ENCODE measurements at places on chromosomes 4 and X. TPM values are rescaled to one million over a fixed set of nuclear protein-coding genes. Genes with fewer than 3 reads are reported as not detected.

The TRIM61 gene
- total RNA-seq: not detected

The SLC7A11 gene
- total RNA-seq: 33.0 TPM

The WDR17 gene
- total RNA-seq: 0.41 TPM

The MYOZ2 gene
- 0.09 TPM for total RNA-seq

The AR gene
- total RNA-seq: 14.8 TPM

The MAGEE1 gene
- 1.1 TPM for total RNA-seq

The CFI gene
- 6.1 TPM for total RNA-seq

The ITGB1BP2 gene
- total RNA-seq: 0.74 TPM

The OPN1MW gene
- total RNA-seq: not detected

The ARX gene
- total RNA-seq: not detected

The PTCHD1 gene
- total RNA-seq: not detected

The GAB3 gene
- 0.95 TPM for total RNA-seq

- H3K36me3 ChIP-seq: no peaks in the 10 kb centered on the region
- DNase-seq: no peak
- no peaks in the 10 kb centered on the region for H3K27me3 ChIP-seq
- no peak overlapping the region for H3K27ac ChIP-seq
- no peaks in the 10 kb centered on the region for H3K4me1 ChIP-seq
Measured at GRCh38 chrX:135112743-135113142, 7.6 kb downstream of the ETDB start.

DNA sequence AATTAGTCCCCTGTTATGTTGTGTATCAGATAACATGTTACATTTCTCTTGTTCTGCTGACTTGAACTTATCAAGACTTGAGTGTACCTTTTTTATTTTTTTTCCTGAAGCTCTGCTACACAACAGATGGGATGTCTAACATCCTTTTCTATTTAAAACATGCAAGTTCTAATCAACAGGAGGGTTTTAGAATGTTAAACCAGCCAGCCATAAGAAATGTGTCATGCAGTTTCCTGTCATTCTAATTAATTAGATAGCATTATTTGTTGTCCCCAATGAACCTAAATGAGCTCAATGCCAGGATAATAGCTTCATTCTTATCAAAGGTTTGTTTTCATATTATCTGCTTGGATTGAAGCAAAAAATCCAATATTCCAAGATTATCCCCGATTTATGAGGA lies 958.2 kb downstream of the PCDH7 start:
- H3K4me3 ChIP-seq: no peak overlapping the region
- no peak for DNase-seq
- H3K27me3 ChIP-seq: no peaks in the 10 kb centered on the region
- no peaks in the 10 kb centered on the region for H3K36me3 ChIP-seq
- no peak overlapping the region for H3K27ac ChIP-seq

DNA sequence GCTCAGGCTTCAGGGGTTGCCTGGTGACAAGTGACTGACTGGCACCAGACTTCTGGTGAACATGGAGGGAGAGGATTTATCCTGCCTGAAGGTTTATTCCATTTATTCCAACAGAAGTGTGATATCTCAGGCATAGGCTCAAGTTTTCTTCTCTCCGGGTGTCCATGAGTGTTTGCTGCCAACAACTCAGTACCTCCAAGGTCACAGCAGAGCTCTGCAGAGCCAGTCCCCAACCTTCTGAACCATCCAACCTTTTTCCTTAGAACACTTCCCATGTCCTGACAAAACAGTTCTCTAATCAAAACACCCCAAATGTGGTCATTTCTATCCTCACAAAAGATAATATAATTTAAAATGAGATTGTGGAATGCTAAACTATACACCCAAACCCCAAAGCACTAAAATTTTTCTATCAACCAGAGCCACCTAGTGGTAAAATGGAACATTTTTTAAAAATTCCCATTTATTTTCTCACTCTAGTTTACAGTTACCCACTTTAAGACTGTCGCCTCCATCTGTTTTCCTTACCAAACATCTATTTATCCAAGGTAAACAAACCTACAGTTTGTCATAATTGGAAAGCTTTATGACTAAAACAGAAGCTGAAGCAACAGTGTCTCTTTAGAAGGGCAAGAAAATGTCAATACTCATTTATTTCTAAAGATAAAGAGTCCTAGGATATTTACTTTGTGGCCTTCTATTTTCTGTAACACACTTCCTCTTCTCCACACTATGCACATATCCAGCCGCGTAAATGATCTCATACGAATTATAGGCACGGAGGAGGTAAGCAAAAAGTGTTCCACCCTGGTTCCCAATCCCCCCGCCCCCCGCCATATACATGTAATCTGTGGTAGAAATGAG lies 39.5 kb downstream of the TMEM154 start:
- H3K27ac ChIP-seq: no peak overlapping the region
- H3K27me3 ChIP-seq: no peaks in the 10 kb centered on the region
- H3K36me3 ChIP-seq: no peaks in the 10 kb centered on the region
- H3K4me1 ChIP-seq: no peaks in the 10 kb centered on the region

DNA sequence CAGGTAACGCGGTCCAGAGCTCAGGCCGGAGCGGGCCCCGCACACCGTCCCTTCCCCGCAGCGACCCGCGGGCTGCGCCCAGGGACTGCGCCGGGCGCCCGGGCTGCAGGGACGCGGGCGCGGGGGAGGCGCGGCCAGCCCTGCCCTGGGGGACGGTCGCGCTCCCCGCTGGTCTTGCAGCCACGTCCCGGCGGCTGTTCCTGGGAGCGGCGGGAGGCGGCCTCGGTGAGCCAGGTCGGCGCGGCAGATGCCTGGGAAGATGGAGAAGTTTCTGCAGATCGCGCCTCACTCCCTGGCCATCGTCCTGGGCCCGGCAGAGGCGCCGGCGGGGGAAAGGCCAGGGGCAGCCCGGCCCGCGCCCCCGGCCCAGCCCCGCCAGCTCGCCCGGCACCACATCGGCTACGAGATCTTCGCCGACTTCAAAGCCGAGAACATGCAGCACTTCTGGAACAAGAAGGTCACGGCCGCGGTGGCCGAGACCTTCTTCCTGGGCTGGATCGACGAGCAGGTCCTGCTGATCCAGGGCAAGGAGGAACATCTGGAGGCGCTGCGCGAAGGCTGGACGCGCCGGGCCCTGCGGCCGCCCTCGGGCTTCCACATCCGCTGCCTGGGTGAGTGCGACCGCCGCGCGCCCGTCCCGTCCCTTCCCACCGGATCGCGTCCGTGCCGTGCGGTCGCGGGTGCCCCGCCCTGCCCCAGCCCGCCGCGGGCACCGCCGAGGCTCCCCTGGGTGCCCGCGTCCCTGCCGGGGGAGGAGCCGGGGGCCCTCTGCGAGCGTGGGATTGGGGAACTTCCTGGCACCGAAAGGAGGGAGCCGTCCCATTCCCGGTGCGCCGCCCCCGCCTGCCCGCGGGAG lies 107.4 kb upstream of the STOX2 start:
- peak overlapping the region; percentile 10 for H3K4me3 ChIP-seq
- H3K4me1 ChIP-seq: peaks cover 10% of the 10 kb centered on the region
- no peaks in the 10 kb centered on the region for H3K36me3 ChIP-seq
- no peak overlapping the region for H3K27ac ChIP-seq
- peaks cover 55% of the 10 kb centered on the region for H3K27me3 ChIP-seq

DNA sequence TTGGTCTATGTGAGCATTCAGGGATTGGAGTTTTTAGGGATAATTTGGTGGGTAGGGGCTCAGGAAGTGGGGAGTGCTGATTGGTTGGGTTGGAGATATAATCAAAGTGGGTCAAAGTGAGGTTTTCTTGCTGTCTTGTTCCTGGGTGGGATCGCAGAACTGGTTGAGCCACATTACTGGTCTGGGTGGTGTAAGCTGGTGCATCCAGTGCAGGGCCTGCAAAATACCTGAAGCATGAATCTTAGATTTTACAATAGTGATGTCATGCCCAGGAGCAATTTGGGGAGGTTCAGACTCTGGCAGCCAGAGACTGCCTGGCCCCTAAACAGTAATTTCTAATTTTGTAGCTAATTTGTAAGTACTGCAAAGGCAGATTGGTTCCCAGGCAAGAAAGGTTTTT lies 665.6 kb upstream of the PRKX start:
- H3K4me1 ChIP-seq: no peaks in the 10 kb centered on the region
- no peak for DNase-seq
- no peaks in the 10 kb centered on the region for H3K27me3 ChIP-seq
- no peak overlapping the region for H3K4me3 ChIP-seq

GRCh38 chr4:87975466-87975865 lies at the start of gene SPP1:
TSS of gene SPP1 (plus strand) at chr4:87975714. CDS start at chr4:87976896, 1,182 bp downstream.
- peaks cover 14% of the 10 kb centered on the region for H3K4me1 ChIP-seq
- H3K27ac ChIP-seq: no peak within 1 kb of the TSS
- DNase-seq: no peak
- H3K27me3 ChIP-seq: no peaks in the 10 kb centered on the region
- H3K36me3 ChIP-seq: no peaks in the 10 kb centered on the region

DNA sequence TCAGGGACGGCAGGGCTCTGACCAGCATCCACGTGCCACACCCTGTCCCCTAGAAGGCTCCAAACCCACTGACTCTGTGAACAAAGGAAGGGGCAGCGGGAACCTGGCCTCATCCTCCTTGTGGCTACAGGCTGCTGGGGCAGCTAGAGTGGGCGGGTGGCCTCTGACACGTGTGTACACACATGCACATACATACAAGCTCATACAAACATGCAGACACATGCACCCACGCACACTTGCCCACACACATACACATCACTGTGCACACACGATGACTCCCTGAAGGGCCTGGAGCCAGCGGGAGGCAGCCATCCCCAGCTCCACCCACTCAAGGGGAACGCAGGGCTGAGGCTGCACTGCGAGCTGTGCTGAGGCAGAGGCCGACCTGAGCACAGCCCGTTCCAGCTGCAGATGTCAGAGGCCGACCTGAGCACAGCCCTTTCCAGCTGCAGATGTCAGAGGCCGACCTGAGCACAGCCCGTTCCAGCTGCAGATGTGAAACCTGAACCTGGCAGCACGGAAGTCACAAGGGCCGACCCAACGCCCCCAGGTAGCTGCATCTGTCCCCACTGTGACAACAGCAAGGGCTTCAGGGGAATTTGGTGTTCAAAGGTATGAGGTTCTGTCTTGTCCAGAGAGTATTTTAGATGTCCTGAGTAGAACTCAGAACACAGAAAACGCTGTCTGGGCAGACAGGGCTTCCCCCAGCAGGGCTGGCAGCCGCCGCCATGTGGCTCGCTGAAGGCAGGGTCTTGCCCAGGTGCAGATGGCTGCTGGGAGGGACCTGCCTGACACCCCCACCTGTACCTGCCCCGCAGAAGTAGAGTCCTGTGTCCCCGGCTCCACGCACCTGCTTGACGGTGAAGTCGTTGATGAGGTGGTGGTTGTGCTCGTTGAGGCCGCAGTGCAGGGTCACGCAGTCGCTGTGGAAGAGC lies 33.5 kb downstream of the CTBP1 start:
- no peak overlapping the region for H3K4me3 ChIP-seq
- peaks cover 24% of the 10 kb centered on the region for H3K36me3 ChIP-seq
- H3K27me3 ChIP-seq: no peaks in the 10 kb centered on the region
- DNase-seq: no peak
- no peaks in the 10 kb centered on the region for H3K4me1 ChIP-seq

DNA sequence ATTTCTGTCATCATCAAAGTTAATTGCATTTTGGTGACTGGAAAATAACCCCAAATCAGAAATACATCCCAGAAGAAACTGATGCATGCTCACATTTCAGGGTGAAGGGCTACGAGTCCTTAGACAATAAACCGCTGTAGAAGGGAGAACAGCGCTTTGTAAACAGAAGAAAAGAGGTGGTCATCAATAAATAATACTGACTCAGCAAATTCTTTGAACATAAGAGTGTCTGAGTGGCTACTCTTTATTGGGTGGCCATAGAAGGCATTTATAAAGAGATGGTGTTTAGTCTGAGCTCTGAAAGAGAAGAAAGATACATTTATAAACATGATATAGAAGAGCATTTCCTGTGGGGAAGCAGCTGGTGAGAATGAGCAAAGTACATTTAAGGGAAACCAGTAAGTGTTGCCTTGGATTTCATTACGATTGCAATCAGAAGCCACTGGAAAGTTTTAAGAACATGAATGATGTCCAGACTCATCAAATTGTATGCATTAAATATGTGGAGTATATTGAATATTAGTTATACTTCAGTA lies 246.9 kb upstream of the GIMD1 start:
- no peaks in the 10 kb centered on the region for H3K27me3 ChIP-seq
- no peak overlapping the region for H3K4me3 ChIP-seq
- no peaks in the 10 kb centered on the region for H3K36me3 ChIP-seq
- peaks cover 26% of the 10 kb centered on the region for H3K4me1 ChIP-seq
- DNase-seq: no peak

DNA sequence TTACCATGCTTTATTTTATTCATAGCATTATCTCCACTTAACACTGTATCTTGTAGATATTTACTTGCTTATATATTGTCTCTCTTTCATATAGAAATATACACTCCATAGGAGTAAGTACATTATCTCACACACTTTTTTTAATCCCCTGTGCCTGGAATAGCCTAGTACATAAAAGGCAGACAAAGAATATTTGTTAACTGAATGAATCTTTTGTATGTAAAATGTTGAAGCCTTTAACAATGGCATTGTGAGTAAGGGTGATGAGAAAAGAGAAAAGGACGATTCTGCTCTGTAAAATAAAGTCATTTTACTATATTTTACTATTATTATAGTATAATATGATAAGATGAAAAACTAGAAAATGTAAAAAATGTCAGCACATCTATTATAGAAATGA lies 97.7 kb upstream of the PDHA2 start:
- H3K4me1 ChIP-seq: no peaks in the 10 kb centered on the region
- no peaks in the 10 kb centered on the region for H3K36me3 ChIP-seq
- no peak overlapping the region for H3K4me3 ChIP-seq
- H3K27me3 ChIP-seq: no peaks in the 10 kb centered on the region
- H3K27ac ChIP-seq: no peak overlapping the region
- DNase-seq: no peak

DNA sequence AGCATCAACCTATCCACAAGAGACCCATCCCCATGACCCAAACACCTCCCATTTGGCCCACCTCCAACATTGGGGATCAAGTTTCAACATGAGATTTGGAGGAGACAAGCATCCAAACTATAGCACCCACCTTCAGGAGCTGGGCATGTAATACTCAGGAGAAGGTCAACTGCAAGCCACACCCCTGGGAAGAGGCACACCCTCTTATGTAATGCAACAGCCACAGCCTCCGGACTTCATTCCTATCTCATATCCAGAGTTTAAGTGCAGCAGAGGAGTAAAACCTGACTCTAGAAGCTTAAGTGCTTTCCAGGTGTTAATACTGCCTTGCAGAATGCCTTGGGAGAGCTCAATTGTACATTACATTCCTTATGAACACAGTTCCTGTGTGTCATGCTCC lies 197.4 kb downstream of the PTTG2 start:
- no peaks in the 10 kb centered on the region for H3K36me3 ChIP-seq
- H3K27me3 ChIP-seq: no peaks in the 10 kb centered on the region

- H3K36me3 ChIP-seq: no peaks in the 10 kb centered on the region
- H3K4me3 ChIP-seq: no peak overlapping the region
- H3K27ac ChIP-seq: no peak overlapping the region
- no peaks in the 10 kb centered on the region for H3K4me1 ChIP-seq
- no peak for DNase-seq
Measured at GRCh38 chrX:825991-826390, 195.4 kb downstream of the SHOX start.

GRCh38 chr4:112648263-112649054 lies 11.5 kb downstream of the LARP7 start:
- DNase-seq: no peak
- peaks cover 4% of the 10 kb centered on the region for H3K4me1 ChIP-seq
- H3K4me3 ChIP-seq: no peak overlapping the region
- H3K36me3 ChIP-seq: peaks cover 51% of the 10 kb centered on the region
